ENCODE measurements at places on chromosomes 5 and 9. TPM values are rescaled to one million over a fixed set of nuclear protein-coding genes. Genes with fewer than 3 reads are reported as not detected.

DNA sequence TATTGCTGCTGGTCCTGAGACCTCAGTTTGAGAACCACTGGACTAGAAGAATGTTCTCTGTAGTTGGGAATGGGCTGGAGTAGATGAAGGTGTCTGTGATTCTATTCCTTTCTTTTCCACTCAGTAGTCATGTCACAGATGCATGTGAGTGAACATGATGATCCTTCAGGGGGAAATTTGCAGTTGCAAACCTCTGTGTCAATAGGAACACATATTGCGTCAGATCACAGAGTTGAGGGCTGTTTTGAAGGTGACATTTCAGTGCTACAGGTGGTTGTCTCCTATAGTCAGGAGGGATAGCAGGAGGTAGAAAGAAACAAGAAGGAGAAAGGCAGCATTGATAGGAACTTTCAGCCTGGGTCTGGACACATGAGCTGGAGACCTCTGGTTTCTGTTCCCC is 239.3 kb downstream of the ARHGEF28 start:
- H3K4me3 ChIP-seq = no peak overlapping the region
- H3K4me1 ChIP-seq = no peaks in the 10 kb centered on the region
- DNase-seq = no peak
- no peak overlapping the region for H3K27ac ChIP-seq

DNA sequence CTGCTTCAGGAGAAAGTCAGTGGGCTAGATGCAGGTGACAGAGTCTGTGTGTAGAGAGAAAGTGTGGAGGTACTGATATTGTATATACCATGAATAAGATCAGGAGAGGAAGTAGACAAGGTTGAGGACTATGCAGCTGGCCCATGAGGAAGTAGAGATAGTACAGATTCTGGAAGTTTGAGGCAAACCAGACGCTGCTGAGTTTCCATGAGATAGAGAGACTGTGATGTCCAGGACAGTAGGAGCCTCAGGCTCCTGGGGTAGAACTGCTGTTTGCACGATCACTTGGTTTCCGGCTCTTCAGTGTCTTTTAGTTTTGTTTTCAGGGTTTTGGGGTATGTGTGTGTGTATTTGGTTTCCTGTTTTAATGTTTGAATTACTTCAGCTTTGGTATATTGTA is 13.6 kb downstream of the OTULINL start:
- H3K27me3 ChIP-seq = no peaks in the 10 kb centered on the region
- DNase-seq = no peak
- H3K36me3 ChIP-seq = peaks cover 4% of the 10 kb centered on the region
- no peak overlapping the region for H3K27ac ChIP-seq

DNA sequence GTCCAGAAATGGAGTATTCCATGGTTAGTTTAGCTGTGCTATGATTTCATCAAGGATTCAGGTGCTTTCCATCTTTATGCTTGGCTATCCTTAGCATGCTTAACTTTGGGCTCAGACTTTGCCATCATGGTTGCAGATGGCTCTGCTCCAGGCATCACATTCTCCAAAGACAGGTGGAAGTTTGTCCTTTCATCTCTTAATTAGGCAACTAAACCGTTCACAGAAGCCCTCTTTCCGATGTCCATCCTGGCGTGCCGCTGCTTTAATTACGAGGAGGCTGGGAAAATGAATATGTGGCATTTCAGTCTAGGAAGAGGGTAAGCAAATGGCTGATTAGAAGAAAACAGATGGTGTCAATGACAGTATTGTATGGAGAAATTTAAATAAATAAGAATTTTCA is 24.5 kb upstream of the APC start:
- H3K4me3 ChIP-seq = no peak overlapping the region
- H3K36me3 ChIP-seq = peaks cover 6% of the 10 kb centered on the region
- no peak overlapping the region for H3K27ac ChIP-seq
- no peak for DNase-seq
- no peaks in the 10 kb centered on the region for H3K27me3 ChIP-seq

DNA sequence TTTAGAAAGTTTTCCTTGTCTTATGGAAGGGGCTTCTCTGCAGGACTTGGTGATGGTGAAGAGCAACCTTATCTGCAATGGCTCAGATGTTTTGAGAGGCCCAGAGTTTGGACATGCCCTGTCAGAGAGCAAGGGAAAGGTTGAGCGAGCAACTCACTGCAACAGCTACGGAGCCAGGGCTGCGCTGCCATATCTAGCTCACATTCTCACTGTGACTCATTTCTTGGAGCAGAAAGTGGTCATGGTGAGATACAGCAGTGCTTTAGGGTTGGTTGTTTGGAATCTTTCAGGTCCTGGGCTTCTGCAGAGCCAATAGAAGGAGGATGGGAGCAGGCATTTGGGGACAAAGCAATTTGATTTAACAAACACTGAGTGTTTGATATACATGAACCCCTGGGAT is 12.3 kb downstream of the GLRA1 start:
- no peak for DNase-seq
- peaks cover 23% of the 10 kb centered on the region for H3K27me3 ChIP-seq
- no peak overlapping the region for H3K27ac ChIP-seq

DNA sequence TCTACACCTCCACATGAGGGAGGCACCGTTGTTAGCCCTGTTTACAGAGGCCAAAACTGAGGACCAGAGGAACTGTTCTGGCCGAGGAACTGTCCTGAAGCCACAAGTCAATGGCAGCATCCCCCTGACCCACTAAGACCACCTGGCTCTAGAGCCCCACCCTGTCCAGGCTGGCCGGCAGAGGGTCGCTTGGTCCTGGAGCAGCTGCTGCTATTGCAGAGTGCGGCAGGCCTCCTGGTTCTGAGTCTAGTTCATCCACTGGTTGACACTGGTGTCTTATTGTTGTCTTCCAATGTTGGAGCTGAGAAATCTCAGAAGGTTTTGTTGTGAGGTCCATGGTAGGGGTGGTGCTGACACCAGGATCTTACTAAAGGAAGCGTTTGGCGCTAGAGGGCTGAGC is 26.6 kb upstream of the ANGPTL2 start:
- no peak overlapping the region for H3K4me3 ChIP-seq
- DNase-seq = no peak
- H3K36me3 ChIP-seq = no peaks in the 10 kb centered on the region
- H3K4me1 ChIP-seq = no peaks in the 10 kb centered on the region
- H3K27me3 ChIP-seq = no peaks in the 10 kb centered on the region
- H3K27ac ChIP-seq = no peak overlapping the region

DNA sequence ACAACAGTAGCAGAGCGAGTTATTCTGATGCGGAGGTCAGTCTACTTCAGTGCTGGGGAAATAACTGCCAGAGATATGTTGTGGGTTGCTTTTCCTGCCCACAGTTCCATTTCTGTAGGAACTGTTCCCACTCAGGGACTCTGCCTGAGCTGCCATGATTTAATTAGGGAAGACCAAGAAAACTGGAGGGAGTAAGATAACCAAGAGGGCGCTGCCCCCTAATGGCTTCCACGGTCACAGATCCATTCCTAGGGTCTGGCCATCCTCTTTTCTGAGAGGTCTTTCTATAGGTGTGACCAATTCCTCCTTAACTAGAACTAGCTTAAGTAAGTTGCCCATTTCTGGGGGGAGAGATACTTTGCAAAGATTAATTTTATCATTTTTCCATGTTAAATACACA is 125.9 kb downstream of the APBA1 start:
- H3K4me3 ChIP-seq = no peak overlapping the region
- no peaks in the 10 kb centered on the region for H3K27me3 ChIP-seq
- no peak overlapping the region for H3K27ac ChIP-seq
- H3K36me3 ChIP-seq = no peaks in the 10 kb centered on the region
- no peak for DNase-seq

GRCh38 chr9:26412446-26412845 is 480.2 kb downstream of the CAAP1 start:
- no peak overlapping the region for H3K27ac ChIP-seq
- H3K4me3 ChIP-seq = no peak overlapping the region
- no peak for DNase-seq
- no peaks in the 10 kb centered on the region for H3K4me1 ChIP-seq
- no peaks in the 10 kb centered on the region for H3K36me3 ChIP-seq

GRCh38 chr5:72767289-72768010 is 49.0 kb upstream of the TNPO1 start:
- no peaks in the 10 kb centered on the region for H3K4me1 ChIP-seq
- no peaks in the 10 kb centered on the region for H3K36me3 ChIP-seq
- peaks cover 4% of the 10 kb centered on the region for H3K27me3 ChIP-seq
- DNase-seq = no peak
- H3K4me3 ChIP-seq = no peak overlapping the region

GRCh38 chr5:138989720-138990119 is 114.6 kb upstream of the LRRTM2 start:
- peak overlapping the region; percentile 23 for H3K27ac ChIP-seq

DNA sequence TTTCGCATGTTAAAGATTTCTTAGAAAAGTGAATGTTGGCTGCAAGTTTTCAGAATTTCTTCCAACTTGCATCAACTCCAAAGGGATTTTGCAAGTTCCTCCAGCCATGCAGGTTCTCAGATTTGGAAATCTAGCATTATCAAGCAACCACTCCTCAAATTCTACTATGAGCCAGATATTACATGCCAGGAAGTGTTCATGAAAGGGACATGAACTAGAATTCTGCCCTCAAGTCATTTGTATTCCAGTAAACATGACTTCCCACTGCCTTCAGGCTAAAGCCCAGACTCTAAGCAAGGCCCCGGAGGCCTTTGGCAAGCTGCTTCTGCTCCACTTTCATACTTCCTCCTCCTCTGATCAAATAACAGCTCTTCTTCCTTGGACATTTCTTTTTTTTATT is 111.3 kb upstream of the PAPPA start:
- H3K4me3 ChIP-seq = no peak overlapping the region
- no peaks in the 10 kb centered on the region for H3K4me1 ChIP-seq
- no peak for DNase-seq
- H3K27me3 ChIP-seq = no peaks in the 10 kb centered on the region
- H3K36me3 ChIP-seq = no peaks in the 10 kb centered on the region
- no peak overlapping the region for H3K27ac ChIP-seq

- H3K4me3 ChIP-seq = no peak overlapping the region
- peaks cover 6% of the 10 kb centered on the region for H3K4me1 ChIP-seq
- no peaks in the 10 kb centered on the region for H3K36me3 ChIP-seq
- H3K27me3 ChIP-seq = peaks cover 10% of the 10 kb centered on the region
- no peak for DNase-seq
Observed at GRCh38 chr9:110116543-110116885, 91.4 kb downstream of the C9orf152 start.

DNA sequence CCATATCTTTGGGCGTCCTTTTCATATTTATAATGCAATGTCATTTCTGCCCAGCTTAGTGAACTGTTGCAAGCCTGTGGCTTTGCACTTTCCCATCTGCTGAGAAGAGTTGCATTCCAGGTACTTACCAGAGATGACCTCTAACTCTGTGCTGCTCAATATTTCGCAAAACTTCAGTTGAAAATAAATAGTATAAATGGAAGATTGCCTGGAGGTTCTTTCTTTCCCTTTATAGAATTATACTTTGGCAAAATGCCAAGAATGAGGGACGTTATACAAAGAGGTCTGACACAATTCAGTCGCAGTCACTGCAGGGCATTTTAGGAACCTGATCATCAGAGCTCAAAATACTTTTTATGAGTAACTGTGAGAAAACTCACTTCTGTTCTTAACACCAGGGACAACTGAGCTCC is 18.9 kb upstream of the VLDLR start:
- H3K4me3 ChIP-seq = no peak overlapping the region
- no peaks in the 10 kb centered on the region for H3K4me1 ChIP-seq
- no peaks in the 10 kb centered on the region for H3K36me3 ChIP-seq

- peak; percentile 25 for DNase-seq
- H3K27ac ChIP-seq = no peak overlapping the region
- H3K27me3 ChIP-seq = peaks cover 7% of the 10 kb centered on the region
- no peaks in the 10 kb centered on the region for H3K4me1 ChIP-seq
- H3K4me3 ChIP-seq = no peak overlapping the region
Observed at GRCh38 chr5:8908055-8908683, 637.7 kb downstream of the SEMA5A start.

- peaks cover 11% of the 10 kb centered on the region for H3K4me1 ChIP-seq
- peak overlapping the region; percentile 49 for H3K27ac ChIP-seq
- H3K27me3 ChIP-seq = peaks cover 83% of the 10 kb centered on the region
- H3K4me3 ChIP-seq = peak overlapping the region; percentile 14
Observed at GRCh38 chr5:2742921-2743679, 8.4 kb downstream of the IRX2 start.

DNA sequence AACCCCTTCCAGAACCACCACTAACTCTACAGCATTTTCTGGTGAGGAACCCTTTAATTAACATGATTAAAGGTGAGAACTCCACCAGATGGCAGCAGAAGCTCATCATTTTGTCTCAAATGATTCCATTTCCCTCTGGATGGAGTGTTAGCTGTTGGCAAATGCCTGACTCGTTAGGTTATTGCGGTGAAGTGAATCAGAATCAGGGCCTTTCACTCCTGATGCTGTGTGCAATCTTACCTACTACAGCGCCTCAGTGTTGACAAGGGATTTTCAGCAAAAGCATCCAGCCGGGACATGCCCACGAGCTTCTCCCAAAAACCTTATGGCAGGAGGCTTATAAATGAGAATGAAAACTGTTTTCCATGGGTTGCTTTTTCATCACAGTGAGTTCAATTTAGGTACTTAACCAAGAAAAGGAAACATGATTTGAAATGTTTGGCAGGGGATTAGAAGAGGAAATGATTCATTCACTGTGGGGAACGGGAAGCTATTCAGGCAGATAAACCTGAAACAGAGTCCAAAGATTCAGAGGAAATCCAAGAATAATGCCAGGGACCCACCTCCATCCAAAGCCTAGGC is 48.0 kb upstream of the CAST start:
- no peaks in the 10 kb centered on the region for H3K36me3 ChIP-seq
- H3K4me1 ChIP-seq = no peaks in the 10 kb centered on the region
- no peaks in the 10 kb centered on the region for H3K27me3 ChIP-seq
- H3K4me3 ChIP-seq = no peak overlapping the region

DNA sequence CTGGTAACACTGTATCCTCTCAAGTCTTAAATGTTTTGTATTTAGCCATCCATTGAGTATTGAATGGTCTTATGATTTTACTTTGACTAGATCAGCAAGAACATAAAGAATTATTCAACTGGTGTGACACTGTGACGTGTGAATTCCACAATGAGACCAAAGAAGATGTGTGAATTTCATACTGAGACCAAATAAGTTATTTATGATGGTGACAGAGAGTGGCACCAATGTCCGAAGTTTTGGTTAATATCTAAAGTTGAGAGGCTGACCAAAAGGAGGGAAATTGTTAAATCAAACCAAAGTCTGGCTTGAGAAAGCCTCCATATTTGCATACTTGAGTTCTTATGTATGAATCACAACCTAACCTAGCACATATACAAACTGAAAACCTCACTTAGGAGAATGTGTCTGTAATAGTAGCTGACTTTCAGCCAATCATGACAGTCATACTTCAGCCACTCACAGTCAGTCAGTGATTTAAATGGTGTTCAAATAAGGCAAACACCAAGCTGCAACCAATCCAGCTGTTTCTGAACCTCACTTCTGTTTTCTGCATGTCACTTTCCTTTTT is 31.5 kb upstream of the FAM170A start:
- H3K36me3 ChIP-seq = peaks cover 1% of the 10 kb centered on the region
- no peaks in the 10 kb centered on the region for H3K4me1 ChIP-seq

- H3K4me1 ChIP-seq = peaks cover 12% of the 10 kb centered on the region
- DNase-seq = no peak
- H3K27ac ChIP-seq = no peak overlapping the region
- H3K36me3 ChIP-seq = no peaks in the 10 kb centered on the region
- no peak overlapping the region for H3K4me3 ChIP-seq
- H3K27me3 ChIP-seq = no peaks in the 10 kb centered on the region
Observed at GRCh38 chr9:22084336-22085035, 75.4 kb upstream of the CDKN2B start.

GRCh38 chr5:103243665-103244064 is 14.9 kb upstream of the MACIR start:
- no peaks in the 10 kb centered on the region for H3K27me3 ChIP-seq
- no peak overlapping the region for H3K4me3 ChIP-seq
- H3K27ac ChIP-seq = peak overlapping the region; percentile 65
- no peaks in the 10 kb centered on the region for H3K36me3 ChIP-seq
- peaks cover 10% of the 10 kb centered on the region for H3K4me1 ChIP-seq

CCDC192 gene
- 0.60 TPM for total RNA-seq

SPINK13 gene
- not detected for total RNA-seq

KLF4 gene
- 9.2 TPM for total RNA-seq

PROB1 gene
- 2.2 TPM for total RNA-seq

CNTNAP3B gene
- total RNA-seq = 7.4 TPM

FREM1 gene
- 11.4 TPM for total RNA-seq

IGIP gene
- total RNA-seq = 2.1 TPM

Data from progenitor cell of endocrine pancreas (in vitro differentiated cells).